ENCODE measurements at places on chromosomes 1 and 21.

- no peak for DNase-seq
Observed at GRCh38 chr1:214208460-214208859, 72.5 kb upstream of the SMYD2 start.

- DNase-seq: no peak
Observed at GRCh38 chr1:9833632-9834031, 9.9 kb upstream of the CLSTN1 start.

DNA sequence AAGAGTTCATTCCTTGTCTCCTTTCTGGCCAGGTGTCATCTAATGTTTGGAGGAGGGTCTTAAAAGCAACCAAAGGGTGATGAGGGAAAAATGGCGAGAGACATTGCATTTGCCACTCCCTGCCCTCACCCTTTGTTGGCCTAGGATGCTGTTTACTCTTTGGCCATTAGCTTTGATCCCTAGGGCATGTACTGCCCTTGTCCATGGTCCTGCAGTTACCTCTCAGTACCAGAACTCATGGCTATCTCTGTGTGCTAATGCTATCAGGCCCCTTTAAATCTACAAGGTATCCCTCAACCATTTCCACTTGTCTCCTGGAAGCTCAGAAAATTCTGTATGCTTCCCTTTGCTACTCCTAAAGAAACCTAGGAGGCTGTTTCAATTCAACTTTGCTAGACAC lies 424.8 kb upstream of the PLXNA2 start:
- no peak for DNase-seq

DNA sequence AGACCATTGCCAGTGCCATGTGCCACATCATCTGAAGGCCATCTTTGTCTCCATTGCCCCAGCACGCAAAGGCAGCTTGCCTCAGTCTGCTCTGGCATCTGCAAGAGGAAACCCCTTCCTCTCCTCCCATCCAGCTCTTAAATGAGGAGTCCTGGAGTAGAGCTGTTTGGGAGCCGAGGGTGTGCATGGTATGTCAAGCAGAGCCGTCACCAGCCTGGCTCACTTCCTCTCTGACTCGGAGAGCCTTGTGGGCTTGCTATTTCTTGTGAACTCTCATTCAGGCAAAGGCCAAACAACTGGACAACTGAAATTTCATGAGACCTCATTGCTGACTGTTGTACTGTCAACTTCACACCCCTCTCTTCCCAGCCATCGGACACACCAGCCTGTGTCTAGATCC lies 143.9 kb downstream of the SIPA1L2 start:
- no peak for DNase-seq

- DNase-seq: no peak
Observed at GRCh38 chr1:65104854-65105534, 43.0 kb upstream of the AK4 start.

DNA sequence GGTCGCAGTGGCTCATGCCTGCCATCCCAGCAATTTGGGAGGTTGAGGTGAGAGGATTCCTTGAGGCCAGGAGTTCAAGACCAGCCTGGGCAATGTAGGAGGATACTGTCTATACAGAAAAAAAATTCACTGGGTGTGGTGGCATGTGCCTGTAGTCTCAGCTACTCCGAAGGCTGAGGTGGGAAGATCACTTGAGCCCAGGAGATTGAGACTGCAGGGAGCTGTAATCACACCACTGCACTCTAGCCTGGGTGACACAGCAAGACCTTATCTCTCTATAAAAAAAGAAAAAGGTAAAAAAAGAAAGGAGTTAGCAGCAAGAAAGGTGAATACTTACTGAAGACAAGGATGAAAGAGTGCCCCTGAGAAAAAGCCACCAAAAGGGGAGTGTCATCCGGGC lies 23.7 kb upstream of the BCL10 start:
- DNase-seq: no peak

- DNase-seq: peak; percentile 95
Observed at GRCh38 chr1:29230553-29231378, at the start of gene MECR. Gene MECR, minus strand, starts transcription at chr1:29230934. Its CDS starts 28 bp downstream, at chr1:29230906.

GRCh38 chr21:17051054-17051453 lies 461.8 kb upstream of the CXADR start:
- no peak for DNase-seq

DNA sequence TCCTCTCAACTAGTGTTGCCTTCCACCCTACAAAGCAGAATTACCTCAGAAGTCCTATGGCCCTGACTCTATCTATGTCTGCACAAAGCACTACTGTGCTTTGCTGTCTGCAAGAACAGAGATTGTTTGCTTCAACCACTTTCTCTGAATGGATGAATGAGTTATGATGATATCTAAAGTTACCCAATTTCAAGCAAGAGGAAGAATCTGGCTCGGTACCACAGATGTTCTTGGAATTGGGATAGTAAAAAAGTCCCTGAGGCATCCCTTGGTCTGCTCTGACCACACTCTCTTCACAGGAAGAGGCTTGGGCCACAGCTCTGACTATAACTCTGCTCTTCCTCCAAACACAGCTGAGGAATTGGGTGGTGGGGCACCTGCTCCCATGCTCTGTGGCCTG lies 31.2 kb downstream of the MTARC1 start:
- DNase-seq: no peak

GRCh38 chr1:228081144-228081543 lies 1.4 kb upstream of the ARF1 start:
- no peak for DNase-seq

GRCh38 chr1:64923294-64923718 lies 43.0 kb downstream of the JAK1 start:
- DNase-seq: peak; percentile 48
